ENCODE measurements at places on chromosomes 1 and 21.
A peak's percentile ranks its signal among the peaks of the same experiment; 100 is the strongest.

DNA sequence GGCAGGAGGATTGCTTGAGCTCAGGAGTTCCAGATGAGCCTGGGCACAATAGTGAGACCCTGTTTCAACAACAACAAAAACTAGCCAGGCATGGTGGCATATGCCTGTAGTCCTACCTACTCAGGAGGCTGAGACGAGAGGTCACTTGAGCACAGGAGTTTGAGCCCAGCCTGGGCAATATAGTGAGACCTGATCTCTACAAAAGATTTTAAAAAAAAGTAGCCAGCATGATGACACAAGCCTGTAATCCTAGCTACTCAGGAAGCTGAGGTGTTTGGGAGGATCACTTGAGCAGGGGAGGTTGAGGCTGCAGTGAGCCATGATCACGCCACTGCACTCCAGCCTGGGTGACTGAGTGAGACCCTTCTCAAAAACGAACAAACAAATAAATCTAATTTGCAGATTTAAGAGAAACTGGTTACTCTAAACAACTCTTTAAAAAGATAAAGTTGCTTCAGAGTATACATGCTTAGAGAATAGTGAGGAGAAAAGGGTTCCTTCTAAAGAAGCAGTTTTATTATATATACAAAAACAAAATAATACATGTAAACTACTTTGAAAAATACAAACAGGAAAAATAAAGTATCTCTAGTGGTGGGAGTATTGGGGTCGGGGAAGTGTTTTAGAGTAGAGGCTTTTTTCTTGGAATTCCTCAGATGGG is 88.4 kb downstream of the ADCY10 start:
- no peak for DNase-seq

DNA sequence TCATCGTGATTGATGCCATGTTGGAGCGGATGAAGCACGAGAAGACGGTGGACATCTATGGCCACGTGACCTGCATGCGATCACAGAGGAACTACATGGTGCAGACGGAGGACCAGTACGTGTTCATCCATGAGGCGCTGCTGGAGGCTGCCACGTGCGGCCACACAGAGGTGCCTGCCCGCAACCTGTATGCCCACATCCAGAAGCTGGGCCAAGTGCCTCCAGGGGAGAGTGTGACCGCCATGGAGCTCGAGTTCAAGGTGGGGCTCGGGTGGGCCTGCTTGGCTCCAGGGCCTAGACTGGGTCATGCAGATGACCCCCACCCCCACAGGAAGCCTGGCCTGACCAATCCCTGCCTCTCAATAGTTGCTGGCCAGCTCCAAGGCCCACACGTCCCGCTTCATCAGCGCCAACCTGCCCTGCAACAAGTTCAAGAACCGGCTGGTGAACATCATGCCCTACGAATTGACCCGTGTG is 30.6 kb upstream of the KDM4A start:
- no peak for DNase-seq

- no peak for DNase-seq
Observed at GRCh38 chr1:16260814-16261213, 23.8 kb upstream of the CPLANE2 start.

DNA sequence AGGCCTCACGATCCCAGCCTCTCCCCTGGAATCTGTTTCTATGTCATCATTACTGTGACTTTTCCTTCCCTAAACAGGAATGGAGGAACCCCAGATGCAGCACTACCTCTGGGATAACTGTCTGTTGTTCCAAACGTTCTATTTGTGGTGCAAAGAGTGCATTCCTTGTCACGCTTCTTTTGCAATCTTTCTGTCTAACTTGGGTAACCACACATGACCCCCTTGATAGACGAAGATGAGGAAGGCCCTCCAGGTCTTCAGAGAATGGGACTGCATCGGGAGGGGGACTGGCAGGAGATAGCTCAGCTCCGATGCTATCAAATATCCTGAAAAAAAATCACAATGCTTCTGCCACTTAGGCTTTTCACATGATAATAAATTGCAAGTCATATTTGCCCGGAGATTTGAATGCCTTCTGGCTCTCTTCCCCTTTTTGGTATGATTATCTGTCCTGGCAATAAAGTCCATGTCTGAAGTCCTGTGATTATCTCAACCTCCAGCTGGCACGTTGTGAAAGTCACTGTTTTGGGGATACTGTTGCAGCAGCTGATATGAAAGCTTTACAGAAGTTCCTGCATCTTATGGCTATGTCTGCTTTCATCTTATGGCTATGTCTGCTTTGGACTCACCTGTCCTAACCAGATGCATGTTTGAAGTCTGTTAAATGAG is 148.7 kb upstream of the LMO4 start:
- DNase-seq = peak; percentile 38

DNA sequence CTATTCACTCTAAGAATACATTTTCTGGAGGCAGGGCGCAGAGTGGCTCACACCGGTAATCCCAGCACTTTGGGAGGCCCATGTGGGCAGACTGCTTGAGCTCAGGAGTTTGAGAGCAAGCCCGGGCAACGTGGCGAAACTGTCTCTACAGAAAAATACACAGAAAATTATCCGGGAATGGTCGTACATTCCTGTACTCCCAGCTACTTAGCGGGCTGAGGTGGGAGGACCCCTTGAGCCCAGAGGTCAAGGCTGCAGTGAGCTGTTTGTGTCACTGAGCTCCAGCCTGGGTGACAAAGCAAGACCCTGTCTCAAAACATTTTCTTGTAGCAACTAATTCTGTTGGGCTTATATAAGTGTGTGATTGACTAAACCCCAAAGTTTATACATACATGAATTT is 30.5 kb downstream of the GPR161 start:
- DNase-seq = no peak

GRCh38 chr1:153790966-153791647 is 15.9 kb downstream of the SLC27A3 start:
- peak; percentile 58 for DNase-seq
